ENCODE measurements at places on chromosomes 4 and X. TPM values are rescaled to one million over a fixed set of nuclear protein-coding genes. Genes with fewer than 3 reads are reported as not detected.

The CACNA1F gene
- 0.74 TPM for total RNA-seq

The CSTF2 gene
- 42.8 TPM for total RNA-seq

The TADA2B gene
- total RNA-seq: 10.8 TPM

The TAF7L gene
- total RNA-seq: not detected

- DNase-seq: no peak
These were observed 11.9 kb upstream of the DCAF4L1 start for GRCh38 chr4:41969671-41970070.

- DNase-seq: no peak
These were observed 317.5 kb upstream of the RASGEF1B start for GRCh38 chr4:81789158-81789557.

DNA sequence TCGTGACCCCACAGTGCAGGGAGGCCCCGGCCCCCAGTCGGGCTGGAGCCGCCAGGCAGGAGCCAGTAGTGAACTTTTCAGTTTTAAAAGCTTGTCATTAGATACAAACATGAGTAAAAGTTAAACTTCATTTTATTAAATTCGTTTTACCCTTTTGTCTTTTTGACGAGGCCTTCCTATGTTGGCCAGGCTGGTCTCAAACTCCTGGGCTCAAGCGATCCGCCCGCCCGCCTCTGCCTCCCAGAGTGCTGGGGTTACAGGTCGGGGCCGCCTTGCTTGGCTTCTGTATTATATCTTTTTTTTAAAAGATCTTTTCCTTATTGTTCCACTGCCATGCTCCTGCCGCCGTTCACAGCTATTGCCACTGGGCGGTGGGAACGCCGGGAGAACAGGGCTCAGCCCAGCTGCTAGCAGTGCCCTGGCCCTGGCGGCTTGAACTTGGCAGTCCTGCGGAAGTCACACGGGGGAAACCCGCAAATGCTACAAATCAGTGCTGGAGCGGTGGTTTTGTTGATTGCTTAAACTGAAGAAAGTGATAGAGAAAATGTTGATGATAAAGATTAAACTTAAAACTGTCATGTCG is 968 bp upstream of the NELFA start:
- peak; percentile 68 for DNase-seq

- DNase-seq: no peak
These were observed 34.4 kb downstream of the NFKB1 start for GRCh38 chr4:102535398-102536082.

- no peak for DNase-seq
These were observed 33.7 kb upstream of the VMA21 start for GRCh38 chrX:151363316-151363715.

DNA sequence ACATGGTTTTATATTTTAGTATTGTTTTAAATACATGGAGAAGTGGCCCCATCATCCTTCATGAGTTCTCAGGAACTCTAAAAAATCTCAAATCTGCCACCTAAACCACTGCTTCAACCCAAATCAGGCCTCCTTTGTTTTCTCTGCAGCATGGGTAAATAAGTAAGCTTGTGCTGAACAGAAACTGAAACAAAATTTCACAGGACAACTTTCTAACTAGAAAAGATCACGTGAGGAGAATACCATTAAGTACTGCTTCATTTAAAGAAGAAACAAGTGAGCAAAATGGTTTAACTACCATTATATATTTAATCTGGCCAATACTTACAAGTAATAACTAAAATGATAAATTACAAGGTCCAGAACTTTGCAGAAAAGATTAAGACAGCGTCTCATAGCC is 2.5 kb downstream of the ARAP2 start:
- no peak for DNase-seq

- no peak for DNase-seq
These were observed 84.0 kb upstream of the ATP6AP2 start for GRCh38 chrX:40496728-40497127.
